Left ventricle myocardium inferior (tissue), 1 donor: ENCODE measurements at places on chromosomes 7 and 10. TPM values are rescaled to one million over a fixed set of nuclear protein-coding genes. Genes with fewer than 3 reads are reported as not detected.

Gene ADRB1
- total RNA-seq = 35.0 TPM

Gene HMX2
- not detected for total RNA-seq

Gene TLL2
- 7.0 TPM for total RNA-seq

Gene ZMYND11
- 79.6 TPM for total RNA-seq

Gene JAKMIP3
- total RNA-seq = 1.7 TPM

Gene MSS51
- total RNA-seq = 5.9 TPM

Gene ENO4
- total RNA-seq = not detected

Gene GJD4
- not detected for total RNA-seq

Gene LRGUK
- 0.19 TPM for total RNA-seq

Gene AKR1C3
- total RNA-seq = 27.1 TPM

Gene PRTFDC1
- total RNA-seq = 1.5 TPM

Gene EGR2
- total RNA-seq = 0.52 TPM

Gene C10orf90
- not detected for total RNA-seq

Gene NME8
- total RNA-seq = not detected

Gene ZNF365
- 0.60 TPM for total RNA-seq

Gene CCZ1B
- 27.3 TPM for total RNA-seq

Gene SNCG
- 14.7 TPM for total RNA-seq

Gene SLC26A3
- 0.33 TPM for total RNA-seq

Gene LLCFC1
- not detected for total RNA-seq

Gene ZNF736
- total RNA-seq = 4.1 TPM

Gene FAM204A
- 58.9 TPM for total RNA-seq

Gene CTAGE4
- total RNA-seq = 0.16 TPM

Gene ASZ1
- not detected for total RNA-seq

Gene VSTM2A
- total RNA-seq = not detected

Gene SHTN1
- total RNA-seq = 2.0 TPM

Gene ACBD5
- total RNA-seq = 64.0 TPM

Gene GPNMB
- 288 TPM for total RNA-seq

Gene PODXL
- 67.4 TPM for total RNA-seq

Gene OR2A1
- not detected for total RNA-seq

Gene C7orf57
- not detected for total RNA-seq

Gene ZKSCAN5
- total RNA-seq = 6.0 TPM

Gene UNC5B
- total RNA-seq = 15.6 TPM

Gene CXCL12
- total RNA-seq = 130 TPM

Gene VDAC2
- 442 TPM for total RNA-seq

Gene SLC18A3
- not detected for total RNA-seq

Gene FFAR4
- total RNA-seq = 0.08 TPM
